CD4-positive, alpha-beta T cell treated with Interleukin-4 for 4 hours (primary cell): ENCODE measurements at places on chromosomes 1 and 21.

DNA sequence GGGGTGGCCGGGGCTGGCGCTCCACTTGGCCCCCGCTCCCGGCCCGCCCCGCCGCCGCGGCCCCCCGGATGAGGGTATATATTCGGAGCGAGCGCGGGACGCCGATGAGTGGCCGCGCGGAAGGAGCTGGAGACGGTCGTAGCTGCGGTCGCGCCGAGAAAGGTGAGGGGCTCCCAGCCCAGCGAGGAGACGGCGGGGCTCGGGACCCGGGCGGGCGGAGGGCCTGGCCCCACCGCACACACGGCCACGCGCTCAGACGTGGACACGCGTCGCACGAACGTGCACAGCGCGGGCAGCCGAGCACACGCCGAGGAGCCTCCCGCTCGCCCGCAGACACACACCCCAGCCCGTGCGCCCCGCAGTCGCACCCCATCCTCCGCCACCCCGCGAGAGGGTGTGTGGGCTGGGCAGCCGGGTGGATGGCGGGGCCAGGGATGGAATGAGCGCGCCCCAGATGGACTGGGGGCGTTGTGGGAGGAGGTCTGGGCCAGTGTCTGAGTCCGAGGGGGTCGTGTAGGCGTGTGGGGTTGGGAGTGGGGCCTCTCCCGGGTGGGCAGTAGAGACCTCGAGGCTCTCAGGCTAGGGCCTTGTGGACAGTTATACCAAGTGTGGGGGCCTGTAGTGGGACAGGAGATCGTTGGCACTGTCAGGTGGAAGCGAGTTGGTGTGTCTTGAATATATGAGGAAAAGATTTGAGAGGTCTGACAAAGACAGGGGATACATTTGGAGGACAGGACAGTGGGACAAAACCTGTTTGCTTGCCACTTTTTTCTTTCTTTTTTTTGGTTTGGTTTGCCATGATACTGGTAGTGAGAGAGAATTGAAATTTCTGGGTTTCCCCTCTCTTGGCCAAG, at the start of gene UAP1:
UAP1 (plus strand) TSS at position 107 of the 854 bp plus-strand sequence. CDS start 4,347 bp downstream, outside the sequence.
- DNase-seq = peak; percentile 1

DNA sequence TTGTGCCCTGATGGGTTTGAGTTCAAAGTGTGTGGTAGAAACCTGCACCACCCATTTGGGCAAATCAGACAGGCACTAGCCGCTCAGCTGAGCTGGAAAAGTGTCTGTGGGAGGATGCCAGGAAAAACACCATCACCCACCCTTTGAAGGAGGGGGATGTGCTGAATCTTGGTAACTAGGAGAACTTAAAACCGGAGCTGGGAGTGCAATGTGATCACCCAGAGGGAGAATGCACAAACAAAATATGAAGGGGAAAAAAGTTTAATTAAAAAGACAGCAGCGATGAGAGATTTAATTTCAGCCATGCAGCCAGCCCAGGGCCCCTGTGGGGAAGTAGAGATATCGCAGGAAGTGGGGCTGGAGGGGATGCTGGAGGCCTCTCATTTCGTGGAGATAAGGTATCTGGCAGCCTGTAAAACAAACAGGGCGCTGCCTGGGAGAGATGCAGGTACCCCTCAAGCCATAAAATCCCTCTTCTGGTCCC, 86.8 kb upstream of the BCAR3 start:
- no peak for DNase-seq

GRCh38 chr1:29488794-29489311, 252.5 kb downstream of the PTPRU start:
- DNase-seq = no peak

DNA sequence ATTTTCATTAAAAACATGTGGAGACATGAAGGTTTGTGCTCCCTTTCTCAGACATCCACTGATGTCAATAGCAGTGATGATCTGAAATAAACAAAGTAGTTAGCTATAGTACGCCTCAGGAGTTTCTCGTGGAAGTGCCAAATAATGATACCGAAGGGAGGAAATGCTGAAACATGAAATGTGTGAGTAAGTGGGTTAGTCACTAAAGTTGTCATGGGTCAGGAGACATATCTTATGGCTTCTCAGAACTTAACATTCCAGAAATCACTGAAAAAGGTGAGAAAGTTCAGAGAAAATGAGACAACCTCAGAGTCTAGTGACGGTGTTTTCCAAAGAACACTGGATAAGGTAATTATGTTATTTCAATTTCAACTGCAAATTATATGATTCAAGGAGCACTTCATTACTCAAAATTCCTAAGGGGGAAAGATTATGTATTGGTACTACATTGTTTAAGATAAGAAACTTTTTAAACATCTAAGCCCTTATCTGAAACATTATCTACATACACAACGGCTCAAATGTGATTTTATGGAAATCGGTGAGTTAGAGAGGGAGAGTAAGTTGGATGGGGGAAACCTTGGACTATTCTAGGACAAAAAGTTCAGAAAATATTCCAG, 20.6 kb downstream of the NIBAN1 start:
- peak; percentile 44 for DNase-seq

DNA sequence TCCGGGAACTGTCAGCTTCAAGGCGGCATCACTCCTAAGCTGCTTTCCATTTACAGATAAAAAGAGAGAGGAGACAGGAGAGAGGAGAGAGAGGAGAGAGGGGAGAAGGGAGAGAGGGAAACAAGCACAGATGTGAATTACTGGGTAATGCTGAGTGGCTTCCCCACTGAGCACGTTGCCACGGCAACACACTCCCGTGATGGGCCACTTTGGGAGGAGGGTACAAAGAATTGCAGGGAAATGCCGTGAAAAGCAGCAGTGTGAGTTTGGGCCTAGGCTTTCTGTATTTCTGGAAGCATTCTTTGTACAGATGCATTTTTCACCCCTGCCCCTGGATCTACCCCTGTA, 128.0 kb upstream of the IRF2BP2 start:
- no peak for DNase-seq

DNA sequence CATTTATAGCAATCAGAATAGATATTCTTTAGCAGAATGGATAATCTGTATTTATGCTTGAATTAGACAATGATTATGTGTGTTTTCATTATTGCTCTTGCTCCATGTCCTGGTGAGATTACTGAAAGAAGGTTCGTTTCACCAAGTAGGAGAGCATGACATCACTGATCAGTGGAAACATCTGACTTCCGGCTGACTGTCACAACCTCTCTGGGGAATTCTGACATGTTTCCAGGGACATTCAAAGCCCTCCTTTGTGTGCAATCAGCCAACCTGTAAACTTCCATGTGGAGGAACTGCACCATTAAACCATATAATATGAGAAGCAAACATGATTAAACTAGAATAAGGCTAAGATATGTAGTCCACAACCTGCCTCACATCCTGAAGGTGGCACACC, 424.8 kb upstream of the ADGRL4 start:
- no peak for DNase-seq

- DNase-seq = peak; percentile 60
Observed at GRCh38 chr1:24635195-24635843, 7.8 kb upstream of the SRRM1 start.

DNA sequence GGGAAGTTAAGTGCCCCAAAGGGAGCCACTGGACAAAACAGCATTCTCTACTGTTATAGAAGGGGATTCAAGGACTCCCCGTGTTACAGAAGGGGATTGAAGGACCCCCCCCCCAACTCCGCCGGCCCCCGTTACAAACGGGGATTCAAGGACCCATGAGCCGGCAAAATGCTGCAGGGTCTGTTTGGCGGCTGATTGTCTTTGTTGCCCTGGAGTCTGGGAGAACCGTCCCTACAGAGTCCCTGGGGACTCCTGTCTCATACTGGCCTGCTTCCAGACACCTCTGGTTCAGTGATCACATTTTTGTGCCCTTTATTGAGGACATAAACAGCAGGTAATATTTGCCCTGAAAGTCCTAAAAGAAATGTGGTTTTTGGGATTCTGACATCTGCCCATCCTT, 96.4 kb downstream of the SYF2 start:
- no peak for DNase-seq

GRCh38 chr1:238961790-238962189, 424.6 kb upstream of the CHRM3 start:
- DNase-seq = no peak

DNA sequence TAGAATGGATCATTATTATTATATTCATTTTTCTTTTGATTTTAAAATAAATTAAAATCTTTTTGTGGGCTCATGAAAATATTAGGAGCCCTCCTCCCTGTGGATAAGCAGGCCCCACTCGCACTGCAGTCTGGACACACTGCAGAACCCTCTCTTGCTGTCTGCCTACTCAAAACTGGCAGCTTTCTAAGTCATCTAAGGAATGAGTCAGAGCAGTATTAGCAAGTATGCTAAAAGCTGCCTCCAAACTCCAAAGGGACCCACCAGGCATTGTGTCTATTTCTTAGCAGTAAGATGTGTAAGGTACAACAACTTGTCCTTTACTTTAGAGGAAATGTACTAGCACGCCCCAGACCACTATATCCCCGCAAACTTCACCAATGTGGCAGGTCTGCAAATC, 108.8 kb downstream of the SYF2 start:
- DNase-seq = no peak

DNA sequence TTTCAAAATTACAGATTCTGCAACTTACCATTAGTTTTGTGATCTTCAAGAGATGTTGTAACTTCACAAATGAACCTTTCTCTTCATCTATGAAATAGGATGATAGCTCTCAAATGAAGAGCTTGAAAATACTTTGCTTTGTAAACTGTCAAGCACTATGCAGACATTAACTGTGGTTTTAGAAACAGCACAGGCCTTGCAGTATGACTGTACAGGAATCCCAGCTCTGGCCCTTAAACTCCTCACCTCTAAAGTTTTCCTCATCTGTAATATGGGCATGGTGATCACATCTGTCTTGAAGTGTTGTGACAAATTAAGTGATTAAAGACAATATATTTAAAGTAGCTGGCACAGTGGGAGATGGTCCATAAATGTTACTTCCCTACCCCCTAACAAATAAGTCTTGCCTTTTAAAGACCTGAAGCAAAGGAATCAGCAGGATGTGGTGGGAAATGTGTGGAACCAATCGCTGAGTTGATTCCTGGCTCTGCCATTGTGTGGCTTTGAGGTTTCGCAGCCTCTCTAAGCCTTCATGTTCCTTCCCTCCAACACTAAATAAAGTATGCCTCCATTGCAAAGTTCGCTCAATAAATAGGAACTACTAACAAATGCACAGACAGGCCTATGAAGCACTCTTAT, 5.5 kb upstream of the PTP4A2 start:
- DNase-seq = peak; percentile 47

- DNase-seq = no peak
Observed at GRCh38 chr1:3410142-3410925, 44.1 kb upstream of the ARHGEF16 start.

GRCh38 chr1:221683681-221684080, 58.2 kb downstream of the DUSP10 start:
- DNase-seq = no peak

DNA sequence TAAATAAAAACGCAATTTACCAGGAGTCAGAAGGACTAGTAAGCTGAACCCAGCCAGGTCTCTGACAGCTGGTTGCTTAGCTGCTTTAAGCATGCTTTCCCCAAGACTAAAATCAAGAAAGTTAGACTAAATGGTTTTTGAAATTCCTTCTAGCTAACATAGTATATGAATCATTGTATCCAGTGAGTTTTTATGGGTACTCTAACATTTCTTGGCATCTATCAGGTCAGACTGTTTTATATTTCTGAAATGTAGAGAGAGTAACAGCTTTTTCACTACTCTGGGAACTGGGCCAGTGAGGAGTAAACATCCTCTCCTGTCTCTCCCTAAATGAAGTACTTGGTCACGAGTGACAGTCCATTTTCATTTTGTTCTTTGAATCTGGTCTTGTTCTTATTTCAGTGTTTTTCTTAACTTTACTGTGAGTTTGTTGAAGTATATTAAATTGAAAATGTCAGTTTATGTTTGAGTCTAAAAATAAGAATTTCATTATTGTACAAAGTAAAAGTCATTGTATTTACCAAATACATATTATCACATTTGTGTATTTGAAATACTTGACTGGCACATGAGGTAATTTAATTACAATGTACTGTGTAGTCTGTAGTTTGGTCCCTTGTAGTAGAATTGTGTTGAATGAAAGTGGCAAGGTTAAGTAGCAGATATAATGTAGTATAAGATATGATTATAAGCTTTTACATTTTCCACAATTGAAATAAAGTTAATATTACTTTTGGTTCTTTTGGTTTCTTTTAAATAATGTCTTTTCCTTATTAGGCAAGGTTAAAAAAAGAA, 47.6 kb downstream of the PKN2 start:
- DNase-seq = no peak

DNA sequence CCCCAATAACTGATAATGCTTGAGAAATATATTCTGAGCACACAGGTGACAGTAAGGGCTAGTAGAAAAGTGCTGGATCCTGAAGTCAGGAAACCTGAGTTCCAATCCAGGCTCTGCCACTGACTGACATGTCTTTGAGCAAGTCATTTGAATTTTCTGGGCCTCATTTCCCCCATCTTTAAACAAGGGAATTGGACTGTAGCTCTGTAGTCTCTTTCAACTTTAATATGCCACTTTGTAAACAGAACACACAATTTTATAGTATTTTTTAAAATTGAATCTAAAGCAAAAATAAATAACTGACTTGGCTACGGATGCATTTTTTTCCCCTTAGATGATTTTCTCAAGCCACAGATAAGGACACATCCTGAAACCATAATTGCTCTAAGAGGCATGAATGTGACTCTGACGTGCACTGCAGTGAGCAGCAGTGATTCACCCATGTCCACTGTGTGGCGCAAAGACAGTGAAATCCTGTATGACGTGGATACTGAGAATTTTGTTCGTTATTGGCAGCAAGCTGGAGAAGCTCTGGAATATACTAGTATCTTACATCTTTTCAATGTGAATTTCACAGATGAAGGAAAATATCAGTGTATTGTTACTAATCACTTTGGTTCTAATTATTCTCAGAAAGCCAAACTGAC, 37.0 kb downstream of the LRIG2 start:
- no peak for DNase-seq
